ENCODE measurements at places on chromosomes 2 and 18. TPM values are rescaled to one million over a fixed set of nuclear protein-coding genes. Genes with fewer than 3 reads are reported as not detected.

DNA sequence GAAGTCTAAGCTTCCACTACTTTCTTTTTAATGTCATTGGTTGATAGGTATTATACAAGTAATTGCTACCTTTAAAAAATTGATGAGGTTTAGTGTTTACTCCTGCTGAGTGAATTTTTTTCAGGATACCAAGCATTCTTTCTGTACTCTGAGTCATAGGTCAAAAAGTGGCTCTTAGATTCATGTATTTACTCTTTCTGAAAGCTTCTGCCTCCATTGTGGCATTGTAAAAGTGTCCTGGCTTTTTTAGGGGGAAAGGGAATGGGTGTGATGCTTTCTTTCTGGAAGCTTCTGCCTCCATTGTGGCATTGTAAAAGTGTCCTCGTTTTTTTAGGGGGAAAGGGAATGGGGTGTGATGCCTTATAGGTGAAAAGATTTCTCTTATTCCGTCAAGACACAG, 286.5 kb downstream of the LPIN1 start:
- H3K4me1 ChIP-seq = no peaks in the 10 kb centered on the region
- H3K27ac ChIP-seq = no peak overlapping the region
- no peak for DNase-seq
- H3K36me3 ChIP-seq = no peaks in the 10 kb centered on the region

- no peaks in the 10 kb centered on the region for H3K27me3 ChIP-seq
- no peak for DNase-seq
- no peaks in the 10 kb centered on the region for H3K36me3 ChIP-seq
- peaks cover 14% of the 10 kb centered on the region for H3K4me1 ChIP-seq
These were observed 161.2 kb upstream of the EPAS1 start for GRCh38 chr2:46135958-46136357.

The SPATA3 gene
- not detected for total RNA-seq

The POTEI gene
- total RNA-seq = not detected

DNA sequence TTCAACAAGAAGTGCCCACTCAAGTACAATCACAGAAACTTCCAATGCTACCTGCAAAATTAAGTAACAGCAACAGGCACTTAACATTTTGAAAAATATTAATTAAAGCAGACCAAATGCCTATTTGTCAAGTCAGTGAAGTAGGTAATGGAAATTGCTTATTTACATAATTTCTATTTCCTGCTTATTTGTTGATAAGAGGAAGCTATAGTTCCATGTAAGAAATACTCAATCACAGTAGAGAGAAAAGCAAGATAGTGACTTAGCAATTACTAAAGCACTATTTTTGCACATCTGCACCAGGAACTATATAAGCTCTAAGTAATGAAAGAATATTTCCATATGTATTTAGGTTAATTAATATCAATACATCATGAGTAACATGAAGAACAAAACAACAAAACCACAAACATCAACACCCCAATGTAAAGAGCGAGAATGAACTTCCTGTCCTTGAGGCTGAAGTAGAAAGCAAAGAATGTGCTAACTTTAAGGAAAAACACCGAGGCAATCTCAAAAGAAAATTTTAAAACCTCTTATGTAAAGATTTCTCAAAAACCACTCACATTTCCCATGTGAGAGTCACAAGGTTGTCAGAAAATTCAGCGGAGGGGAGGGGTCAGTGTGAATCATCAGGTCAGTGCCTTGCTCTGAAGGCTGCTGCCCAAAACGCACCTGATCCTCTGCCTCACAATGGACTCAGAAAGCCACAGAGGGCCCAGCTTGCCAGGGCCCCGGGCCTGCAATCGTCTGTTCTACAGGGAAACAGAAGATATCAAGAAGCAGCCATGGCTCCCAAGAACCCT, 12.5 kb downstream of the NPC1 start:
- H3K27ac ChIP-seq = peak overlapping the region; percentile 51
- H3K4me1 ChIP-seq = peaks cover 5% of the 10 kb centered on the region
- no peak overlapping the region for H3K4me3 ChIP-seq
- DNase-seq = no peak
- no peaks in the 10 kb centered on the region for H3K27me3 ChIP-seq
- H3K36me3 ChIP-seq = no peaks in the 10 kb centered on the region

The ANKRD30B gene
- total RNA-seq = not detected

The USP14 gene
- total RNA-seq = 31.1 TPM

The ERBB4 gene
- total RNA-seq = 0.35 TPM

The PLB1 gene
- 1.1 TPM for total RNA-seq

DNA sequence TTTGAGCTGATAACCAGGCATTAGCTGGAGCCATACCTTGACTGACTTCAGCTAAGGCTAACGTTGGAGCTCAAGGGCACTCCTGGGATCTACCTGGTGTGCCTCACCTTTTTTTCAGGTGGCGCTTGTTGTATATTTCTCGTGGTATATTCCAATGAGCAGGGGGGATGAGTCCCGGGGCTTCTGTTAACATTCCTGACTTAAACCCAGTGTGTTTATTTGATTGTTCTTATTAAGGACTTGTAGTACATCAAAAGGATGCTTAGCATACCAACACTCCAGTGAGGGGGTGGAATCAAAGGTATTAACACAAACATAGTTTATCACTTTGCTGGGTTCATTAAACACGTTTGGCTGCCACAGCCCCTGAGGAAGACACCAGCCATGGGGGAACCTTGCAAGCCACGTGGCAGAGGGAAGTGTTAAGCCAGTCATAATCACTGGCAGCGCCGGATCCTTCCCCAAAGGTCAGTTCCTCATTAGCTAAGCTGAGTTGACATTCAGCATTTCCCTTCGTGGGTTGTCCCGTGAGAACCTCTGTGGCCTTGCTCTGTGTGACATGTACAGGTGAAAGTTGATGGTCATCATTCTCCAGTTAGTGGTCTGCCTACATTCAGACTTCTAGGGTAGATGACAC, 119.5 kb upstream of the MCFD2 start:
- no peaks in the 10 kb centered on the region for H3K27me3 ChIP-seq
- no peak for DNase-seq
- no peak overlapping the region for H3K4me3 ChIP-seq
- peaks cover 72% of the 10 kb centered on the region for H3K36me3 ChIP-seq
- H3K4me1 ChIP-seq = peaks cover 53% of the 10 kb centered on the region

GRCh38 chr2:201523506-201523905, 72.0 kb downstream of the STRADB start:
- no peaks in the 10 kb centered on the region for H3K36me3 ChIP-seq
- no peak overlapping the region for H3K27ac ChIP-seq
- no peak overlapping the region for H3K4me3 ChIP-seq
- no peaks in the 10 kb centered on the region for H3K27me3 ChIP-seq
- DNase-seq = no peak
- no peaks in the 10 kb centered on the region for H3K4me1 ChIP-seq

- H3K4me3 ChIP-seq = no peak overlapping the region
- H3K27me3 ChIP-seq = no peaks in the 10 kb centered on the region
- no peak for DNase-seq
- peaks cover 20% of the 10 kb centered on the region for H3K4me1 ChIP-seq
These were observed 4.2 kb downstream of the SLC25A12 start for GRCh38 chr2:171889808-171890207.

GRCh38 chr2:111534910-111535352, 349.1 kb downstream of the ANAPC1 start:
- H3K4me3 ChIP-seq = no peak overlapping the region
- no peaks in the 10 kb centered on the region for H3K36me3 ChIP-seq
- DNase-seq = no peak
- H3K4me1 ChIP-seq = no peaks in the 10 kb centered on the region
- no peaks in the 10 kb centered on the region for H3K27me3 ChIP-seq
- peak overlapping the region; percentile 52 for H3K27ac ChIP-seq

- H3K36me3 ChIP-seq = no peaks in the 10 kb centered on the region
- H3K27ac ChIP-seq = peak overlapping the region; percentile 23
- H3K4me3 ChIP-seq = no peak overlapping the region
- no peak for DNase-seq
- peaks cover 41% of the 10 kb centered on the region for H3K4me1 ChIP-seq
- H3K27me3 ChIP-seq = no peaks in the 10 kb centered on the region
These were observed 110.8 kb downstream of the FMNL2 start for GRCh38 chr2:152445791-152446201.

The SCN7A gene
- 5.4 TPM for total RNA-seq

The CCL20 gene
- total RNA-seq = 13.5 TPM

- no peak for DNase-seq
- no peak overlapping the region for H3K27ac ChIP-seq
- H3K4me1 ChIP-seq = peaks cover 5% of the 10 kb centered on the region
- H3K36me3 ChIP-seq = no peaks in the 10 kb centered on the region
- no peak overlapping the region for H3K4me3 ChIP-seq
These were observed 107.9 kb upstream of the LMAN1 start for GRCh38 chr18:59466980-59467379.

GRCh38 chr2:60984720-60985119, 32.8 kb upstream of the PEX13 start:
- H3K4me1 ChIP-seq = no peaks in the 10 kb centered on the region
- DNase-seq = no peak
- H3K36me3 ChIP-seq = no peaks in the 10 kb centered on the region
- H3K27ac ChIP-seq = no peak overlapping the region
- no peaks in the 10 kb centered on the region for H3K27me3 ChIP-seq

The TTC39C gene
- total RNA-seq = 22.5 TPM

GRCh38 chr2:230925879-230926765, 1.1 kb upstream of the GPR55 start:
- H3K27ac ChIP-seq = no peak overlapping the region
- H3K4me3 ChIP-seq = no peak overlapping the region
- H3K36me3 ChIP-seq = no peaks in the 10 kb centered on the region
- H3K27me3 ChIP-seq = no peaks in the 10 kb centered on the region
- H3K4me1 ChIP-seq = peaks cover 4% of the 10 kb centered on the region
- no peak for DNase-seq

- H3K4me3 ChIP-seq = no peak overlapping the region
- H3K27ac ChIP-seq = no peak overlapping the region
- H3K4me1 ChIP-seq = no peaks in the 10 kb centered on the region
- H3K27me3 ChIP-seq = no peaks in the 10 kb centered on the region
These were observed 35.5 kb upstream of the CYTIP start for GRCh38 chr2:157479081-157480027.

DNA sequence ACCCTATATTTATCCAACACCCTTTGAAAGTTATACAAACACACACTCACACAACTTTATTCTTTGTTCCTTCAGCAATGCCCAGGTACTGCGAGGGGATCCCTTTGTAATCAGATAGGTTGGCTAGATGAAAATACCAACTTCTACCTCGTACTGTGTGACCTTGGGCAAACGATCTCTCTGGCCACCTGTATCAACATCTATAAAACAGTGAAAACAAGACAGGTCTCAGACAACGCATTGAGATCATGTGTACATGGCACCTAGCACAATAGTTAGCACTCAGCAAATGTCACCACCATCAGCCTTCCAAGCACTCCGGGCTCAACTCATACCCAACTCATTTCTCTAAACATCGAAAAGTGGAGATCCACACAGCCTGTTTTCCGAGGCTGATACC, 118.4 kb upstream of the PPP1CB start:
- H3K27ac ChIP-seq = peak overlapping the region; percentile 90
- no peaks in the 10 kb centered on the region for H3K4me1 ChIP-seq
- H3K4me3 ChIP-seq = no peak overlapping the region
- H3K27me3 ChIP-seq = no peaks in the 10 kb centered on the region
- no peak for DNase-seq
- H3K36me3 ChIP-seq = no peaks in the 10 kb centered on the region

DNA sequence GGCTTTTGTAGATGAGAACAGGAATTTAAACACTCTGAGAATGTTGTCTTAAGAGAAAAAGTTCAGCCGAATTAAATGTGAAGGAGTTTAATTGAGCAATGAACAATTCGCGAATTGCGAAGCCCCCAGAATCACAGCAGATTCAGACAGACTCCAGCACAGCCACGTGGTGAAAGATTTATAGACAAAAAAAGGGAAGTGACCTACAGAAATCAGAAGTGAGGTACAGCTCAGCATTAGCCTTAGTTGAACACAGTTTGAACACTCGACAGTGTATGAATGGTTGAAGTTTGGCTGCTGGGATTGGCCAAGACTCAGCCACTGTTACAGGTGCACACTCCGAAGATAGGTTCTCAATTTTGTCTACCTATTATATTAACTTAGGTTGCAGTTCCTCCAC, 264.0 kb upstream of the CHST9 start:
- DNase-seq = no peak
- H3K27ac ChIP-seq = no peak overlapping the region

Data from esophagus squamous epithelium (tissue), 5 donors.